HAP-1 (cell line): ENCODE measurements at places on chromosomes 4 and X.

GRCh38 chr4:61555789-61556188, 355.7 kb downstream of the ADGRL3 start:
- DNase-seq = no peak

GRCh38 chrX:29890646-29891200, 324.6 kb upstream of the MAGEB2 start:
- DNase-seq = no peak

- DNase-seq = no peak
These were observed 106.4 kb downstream of the RAPGEF2 start for GRCh38 chr4:159209249-159209648.

- DNase-seq = no peak
These were observed 977.8 kb downstream of the FSTL5 start for GRCh38 chr4:161186012-161186411.

- peak; percentile 61 for DNase-seq
These were observed 48.3 kb downstream of the ABLIM2 start for GRCh38 chr4:8110071-8110986.

DNA sequence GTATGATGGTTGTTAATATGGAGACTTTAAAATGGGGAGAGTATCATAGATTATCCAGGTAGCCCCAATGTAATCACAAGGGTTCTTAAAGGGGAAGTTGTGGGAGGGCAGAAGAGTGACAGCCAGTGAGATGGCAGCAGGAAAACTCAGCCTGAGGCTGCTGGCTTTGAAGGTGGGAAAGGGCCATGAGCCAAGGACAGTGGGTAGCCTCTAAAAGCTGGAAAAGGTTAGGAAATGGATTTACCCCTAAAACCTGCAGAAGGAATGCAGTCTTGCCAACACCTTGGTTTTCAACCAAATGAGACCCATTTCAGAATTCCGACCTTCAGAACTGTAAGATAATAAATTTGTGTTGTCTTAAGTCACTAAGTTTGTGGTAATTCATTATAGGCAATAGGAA, 68.8 kb upstream of the BLTP1 start:
- DNase-seq = no peak

GRCh38 chr4:82523179-82523578, 38.6 kb downstream of the TMEM150C start:
- DNase-seq = no peak

GRCh38 chr4:105357258-105357980, 116.4 kb downstream of the PPA2 start:
- no peak for DNase-seq

GRCh38 chr4:2058264-2059045, 672 bp upstream of the NAT8L start:
- DNase-seq = peak; percentile 32

DNA sequence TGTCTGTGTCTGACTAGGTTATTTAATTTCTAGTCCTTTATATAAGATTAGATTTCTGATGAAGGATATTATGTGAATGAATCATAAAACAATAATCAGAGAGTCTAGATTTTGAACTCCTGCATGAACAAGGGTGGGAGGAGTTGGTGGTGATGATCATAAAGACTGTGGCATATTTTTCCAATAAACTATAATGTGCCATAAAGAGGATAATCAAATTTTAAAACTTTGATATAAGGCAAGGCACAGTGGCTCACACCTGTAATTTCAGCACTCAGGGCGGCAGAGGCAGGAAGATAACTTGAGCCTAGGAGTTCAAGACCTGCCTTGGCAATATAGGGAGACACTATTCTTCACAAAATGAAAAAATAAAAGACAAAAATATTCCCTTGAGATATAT, 473.3 kb downstream of the GABRG1 start:
- DNase-seq = no peak

DNA sequence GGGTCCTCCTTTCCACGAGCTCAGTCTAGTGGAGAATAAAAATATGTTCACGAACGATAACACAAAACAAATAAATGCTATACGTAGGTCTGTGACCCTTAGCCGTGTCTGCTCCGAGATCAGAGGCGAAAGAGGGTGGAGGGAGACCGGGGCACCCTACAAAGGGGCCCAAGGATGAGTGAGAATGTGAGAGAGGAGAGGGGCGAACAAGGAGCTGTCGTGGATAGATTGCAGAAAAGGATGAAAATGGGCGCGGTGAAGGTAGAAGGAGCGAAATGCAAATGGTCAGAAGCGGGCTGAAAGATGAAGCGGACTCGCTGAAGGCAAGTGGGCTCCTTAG, 6.2 kb upstream of the ZBTB33 start:
- no peak for DNase-seq

- no peak for DNase-seq
These were observed 215.8 kb downstream of the PCDH19 start for GRCh38 chrX:100194082-100194775.
